HTR-8/SVneo (cell line): ENCODE measurements at places on chromosomes 13 and 19.

DNA sequence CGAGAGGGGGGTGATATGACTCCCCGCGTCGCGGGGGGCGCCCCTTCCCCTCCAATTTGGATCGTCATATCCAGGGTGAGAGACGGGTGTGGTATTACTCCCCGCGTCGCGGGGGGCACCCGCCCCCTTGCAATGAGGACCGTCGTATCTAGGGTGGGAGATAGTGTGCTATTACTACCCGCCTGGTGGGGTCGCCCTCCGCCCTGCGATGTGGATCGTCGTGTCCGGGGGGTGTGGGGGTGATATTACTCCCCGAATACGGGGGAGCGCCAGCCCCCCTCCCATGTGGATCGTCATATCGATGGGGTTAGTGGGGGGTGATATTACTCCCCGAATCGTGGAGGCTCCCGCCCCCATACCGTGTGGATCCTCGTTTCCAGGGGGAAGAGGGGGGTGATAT, 29.2 kb upstream of the RGCC start:
- DNase-seq: peak; percentile 2

GRCh38 chr19:56916528-56916927, 76.0 kb upstream of the PEG3 start:
- DNase-seq: no peak

- peak; percentile 40 for DNase-seq
Observed at GRCh38 chr19:13689085-13689484, 75.2 kb upstream of the MRI1 start.

DNA sequence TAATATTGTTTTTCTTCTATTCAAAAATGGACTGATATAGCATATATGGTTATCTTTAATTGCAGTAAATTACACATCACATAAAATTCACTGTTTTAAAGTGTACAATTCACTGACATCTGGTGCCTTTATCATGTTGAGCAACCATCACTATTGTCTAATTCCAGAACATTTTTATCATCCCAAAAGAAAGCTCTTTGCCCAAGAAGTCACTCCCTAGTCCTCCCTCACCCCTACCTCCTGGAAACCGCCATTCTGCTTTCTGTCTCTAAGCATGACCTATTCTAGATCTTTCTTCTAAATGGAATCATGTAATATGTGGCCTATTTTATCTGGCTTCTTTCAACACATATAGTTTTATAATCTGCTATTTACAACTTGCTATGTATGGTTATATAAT, 525.6 kb downstream of the DCT start:
- DNase-seq: no peak

DNA sequence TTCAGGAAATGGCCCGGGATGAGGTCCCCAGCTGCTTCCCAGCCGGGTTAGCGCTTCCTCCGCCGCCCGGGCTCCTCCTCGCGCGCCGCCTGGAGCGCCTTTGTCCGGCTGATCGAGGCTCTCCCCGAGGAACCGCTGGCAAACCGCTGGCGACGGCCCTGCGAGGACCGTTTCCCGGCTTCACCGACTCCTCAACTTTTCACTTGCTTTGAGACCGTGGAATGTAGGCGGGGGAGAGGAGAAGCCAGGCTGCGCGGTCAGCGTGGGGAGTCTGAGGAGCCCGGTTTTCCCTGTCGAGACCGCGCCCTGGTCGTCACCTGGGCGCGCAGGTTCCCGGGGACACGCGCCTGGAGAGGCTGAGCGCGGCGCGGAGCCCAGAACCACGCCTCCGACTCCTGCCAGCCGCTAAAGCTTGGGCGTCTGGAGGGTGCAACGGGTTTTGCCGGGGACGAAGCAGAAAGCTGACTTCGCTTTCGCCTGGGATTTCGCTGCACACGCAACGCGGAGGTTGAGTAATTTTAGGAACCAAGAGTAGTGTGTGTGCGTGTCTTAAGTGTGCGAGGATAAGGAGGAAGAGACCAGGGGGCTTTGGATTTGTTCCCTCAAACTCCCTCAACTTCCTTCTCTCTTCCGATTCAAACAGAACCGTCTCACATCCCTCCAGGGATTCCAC, 7.3 kb upstream of the DGKH start:
- DNase-seq: no peak

- no peak for DNase-seq
Observed at GRCh38 chr19:43812688-43813087, 10.4 kb upstream of the LYPD5 start.

DNA sequence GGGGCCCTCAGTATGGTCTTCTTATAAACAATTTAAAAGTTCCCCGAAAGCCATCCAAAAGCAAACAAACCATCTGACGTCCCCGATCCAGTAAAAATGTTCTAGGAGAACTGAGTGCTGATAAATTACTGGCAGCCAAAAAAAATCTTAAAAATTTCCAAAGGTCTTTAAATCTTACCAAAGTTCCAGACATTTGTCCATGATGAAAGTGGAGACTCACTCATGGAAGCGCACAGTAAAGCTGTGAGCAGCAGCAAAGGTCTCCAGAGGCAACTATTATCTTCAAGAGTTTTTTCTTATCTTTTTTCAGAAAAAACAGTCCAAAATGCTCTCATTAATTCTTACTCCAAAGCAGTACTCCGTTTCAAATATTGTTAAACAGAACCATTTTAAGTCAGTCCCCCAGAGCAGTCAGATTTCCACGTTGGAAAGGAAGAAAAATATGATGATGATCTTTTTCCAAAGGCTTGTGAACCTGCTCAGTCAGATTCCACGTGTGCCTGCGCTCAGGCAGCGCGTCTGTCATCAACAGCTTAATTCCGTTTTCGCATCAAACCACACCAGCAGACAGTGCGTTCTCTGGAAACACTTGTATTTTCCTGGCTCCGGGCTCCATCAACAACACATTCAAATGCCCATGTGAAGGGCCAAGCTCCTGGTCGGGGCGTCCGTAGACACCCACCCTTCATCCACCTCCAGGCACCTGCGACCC, 85.4 kb downstream of the COL4A1 start:
- DNase-seq: no peak

- no peak for DNase-seq
Observed at GRCh38 chr13:46530084-46530935, 22.7 kb upstream of the LRCH1 start.

DNA sequence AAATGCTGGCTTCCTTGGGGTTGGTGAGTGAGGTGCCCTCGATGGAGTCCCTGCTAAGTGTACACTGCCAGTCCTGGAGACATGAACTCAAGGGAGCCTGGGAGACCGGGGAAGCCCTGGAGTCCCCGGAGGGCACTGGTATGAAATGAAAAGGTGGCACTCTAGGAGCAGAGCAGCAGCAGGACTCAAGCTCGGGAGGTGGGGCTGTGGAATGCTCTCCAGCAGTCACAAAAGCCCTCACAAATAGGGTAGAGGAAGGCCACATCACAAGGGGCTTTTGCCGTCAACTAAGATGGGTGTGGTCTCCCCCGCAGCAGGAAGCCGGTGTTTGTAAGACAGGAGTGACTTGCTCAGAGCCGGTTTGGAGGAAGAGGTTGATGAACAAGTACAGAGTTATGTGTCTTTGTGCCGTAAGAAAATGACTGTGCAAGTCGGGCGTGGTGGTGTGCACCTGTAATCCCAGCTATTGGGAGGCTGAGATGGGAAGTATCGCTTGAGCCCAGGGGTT, 19.3 kb downstream of the CCNE1 start:
- no peak for DNase-seq

- DNase-seq: no peak
Observed at GRCh38 chr13:103101500-103101899, 35.3 kb upstream of the SLC10A2 start.

- DNase-seq: peak; percentile 50
Observed at GRCh38 chr19:41821003-41821735, 23.3 kb downstream of the LYPD4 start.

DNA sequence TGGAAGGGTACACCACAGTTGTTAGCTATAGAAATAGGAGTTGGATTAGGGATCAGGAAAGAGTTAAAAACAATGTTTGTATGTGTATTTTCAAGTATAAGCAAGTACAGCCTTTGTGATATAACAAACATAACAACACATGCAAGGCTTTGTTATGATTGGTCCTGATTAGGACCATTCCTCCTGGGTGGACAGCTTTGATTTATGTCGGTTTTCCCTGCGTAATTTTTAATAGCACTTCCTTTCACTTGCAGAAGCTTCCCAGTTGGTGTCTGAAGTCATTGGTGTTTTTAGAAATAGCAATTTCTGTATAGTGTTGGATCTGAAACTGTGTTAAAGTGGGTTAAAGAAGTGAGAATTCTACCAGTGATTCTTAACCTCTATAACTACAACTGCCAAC, 10.0 kb downstream of the FNDC3A start:
- DNase-seq: no peak

DNA sequence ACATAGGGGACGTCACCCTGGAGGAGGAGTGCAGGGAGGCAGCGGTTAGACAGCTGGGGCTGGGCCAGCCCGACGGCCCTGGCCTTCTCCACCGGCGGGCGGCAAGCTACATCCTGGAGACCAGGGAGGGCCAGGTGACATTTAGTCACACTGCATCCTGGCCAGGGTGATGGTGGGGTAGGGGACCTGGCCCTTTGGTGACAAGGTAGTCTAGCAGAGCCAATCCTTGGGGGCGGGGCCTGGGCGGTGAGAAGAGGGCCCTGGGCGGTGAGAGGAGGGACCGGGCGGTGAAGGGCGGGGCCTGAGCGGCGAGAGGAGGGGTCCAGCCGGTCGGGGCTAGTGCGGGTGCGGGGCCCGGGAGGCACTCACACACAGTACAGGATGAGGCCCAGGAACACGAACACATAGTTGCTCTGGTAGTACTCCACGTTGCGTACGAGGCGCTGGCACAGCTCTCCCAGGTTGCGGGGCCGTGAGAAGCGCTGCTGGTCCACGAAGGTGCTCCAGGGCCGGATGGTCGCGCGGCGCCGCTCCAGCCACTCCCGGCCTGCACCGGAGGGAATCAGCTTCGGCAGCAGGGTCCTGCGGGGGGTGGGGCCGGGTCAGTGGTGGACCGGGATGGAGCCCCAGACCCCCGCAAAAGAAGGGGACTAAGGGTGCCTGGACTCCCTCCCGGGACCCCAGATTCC, 610 bp downstream of the RABAC1 start:
- DNase-seq: peak; percentile 73

- DNase-seq: no peak
Observed at GRCh38 chr19:2618611-2619010, 83.9 kb downstream of the GNG7 start.

DNA sequence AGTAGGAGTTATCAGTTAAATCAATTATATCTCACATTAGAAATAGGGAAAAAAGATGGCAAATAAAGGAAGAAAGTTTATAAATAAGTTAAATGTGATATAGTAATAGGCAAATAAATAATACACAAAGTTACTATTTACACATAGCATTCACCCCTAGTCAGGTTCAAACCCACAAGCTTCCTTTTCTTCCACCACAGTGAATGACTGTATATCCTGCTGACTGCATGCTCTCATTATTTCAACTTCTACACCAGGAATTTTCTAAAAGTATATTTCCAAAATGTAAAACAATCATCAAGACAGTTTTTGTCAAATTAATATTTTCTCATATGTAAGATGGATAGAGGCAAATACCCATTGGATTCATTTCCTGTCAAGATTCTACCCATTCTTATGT, 548.6 kb upstream of the SLITRK5 start:
- no peak for DNase-seq

DNA sequence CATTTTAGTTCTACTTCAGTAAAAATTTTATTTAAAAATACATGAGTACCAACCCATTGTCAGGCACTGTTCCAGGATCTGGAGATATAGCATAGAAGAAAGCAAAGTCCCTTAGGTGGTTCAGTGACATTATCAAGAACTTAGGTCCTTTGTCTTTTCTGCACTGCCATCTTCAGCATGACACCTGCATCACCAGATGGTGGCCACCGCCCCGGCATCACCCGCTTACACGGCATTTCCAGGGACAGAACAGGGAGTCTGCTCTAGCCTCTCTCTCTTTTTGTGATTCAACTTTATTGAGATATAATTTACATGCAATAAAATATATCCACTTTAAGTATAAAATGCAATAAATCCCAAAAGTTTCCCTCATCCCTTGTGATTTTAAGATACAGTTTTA, 23.5 kb downstream of the DYRK1B start:
- no peak for DNase-seq

DNA sequence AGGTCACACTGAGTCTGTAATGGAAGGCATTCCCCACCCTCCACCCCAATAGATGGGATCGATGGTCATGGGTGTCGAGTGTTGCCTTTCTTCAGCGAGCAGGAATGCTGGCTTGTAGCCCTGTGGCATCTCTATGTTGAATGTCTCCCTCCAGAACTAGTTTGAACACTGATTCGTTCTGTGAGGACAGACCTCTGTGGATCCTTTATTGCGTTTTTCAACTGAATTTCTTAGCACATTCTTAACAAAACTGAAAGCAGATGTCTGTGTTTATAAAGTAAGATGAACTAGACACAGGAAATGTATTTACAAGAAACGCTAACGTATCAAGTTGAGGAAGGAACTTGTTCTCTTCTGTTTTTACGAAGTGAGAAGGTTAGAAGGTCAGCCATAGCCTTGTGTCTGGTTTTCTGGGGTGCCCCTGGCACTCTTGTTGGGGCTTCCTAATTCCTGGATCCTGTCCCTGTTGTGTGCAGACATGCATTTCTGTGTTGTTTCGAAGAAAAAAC, 36.8 kb upstream of the TM9SF2 start:
- no peak for DNase-seq

- peak; percentile 2 for DNase-seq
Observed at GRCh38 chr13:76516013-76516412, 370.2 kb downstream of the KCTD12 start.

GRCh38 chr19:17358395-17358794, 18.7 kb downstream of the PLVAP start:
- DNase-seq: no peak

DNA sequence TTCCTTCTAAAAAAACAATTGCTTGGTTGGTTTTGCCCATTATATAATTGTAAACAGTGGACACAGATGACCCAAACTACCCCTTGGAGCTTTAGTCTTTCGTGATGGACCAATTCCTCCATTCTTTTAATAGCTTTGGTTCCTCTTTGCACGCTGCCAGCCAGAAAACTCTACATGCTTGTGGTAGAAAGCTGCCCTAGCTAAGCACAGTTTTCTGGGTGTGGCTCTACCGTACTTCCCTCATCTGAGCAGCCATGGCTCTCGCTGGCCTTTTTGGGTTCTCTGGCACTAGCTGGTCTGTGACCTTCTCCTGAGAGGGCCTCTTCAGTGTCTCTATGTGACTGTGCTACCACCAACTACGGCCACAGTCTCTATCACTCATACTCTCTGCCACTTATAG, 29.9 kb upstream of the CEBPA start:
- no peak for DNase-seq

- no peak for DNase-seq
Observed at GRCh38 chr19:44476559-44477408, 23.5 kb downstream of the ZNF180 start.

DNA sequence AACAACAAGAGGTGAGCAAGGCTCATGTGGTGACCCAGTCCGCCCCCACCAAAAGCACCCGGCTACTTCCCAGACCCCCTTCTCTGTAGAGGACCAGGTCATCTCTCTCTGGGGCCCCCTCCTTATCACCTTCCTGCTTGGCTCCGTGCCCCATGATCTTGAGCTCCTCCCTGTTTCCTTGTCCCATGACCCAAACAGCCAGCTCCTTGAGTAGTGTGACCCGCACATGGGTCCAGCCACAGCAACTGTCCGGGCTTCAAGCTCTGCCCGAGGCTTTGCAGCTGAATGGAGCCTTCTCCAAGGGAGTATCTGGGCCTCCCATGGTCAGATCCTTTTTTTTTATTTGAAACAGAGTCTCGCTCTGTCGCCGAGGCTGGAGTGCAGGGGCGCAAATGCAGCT, 61.8 kb downstream of the MYO9B start:
- no peak for DNase-seq
